ENCODE measurements at places on chromosomes 7 and 10.

DNA sequence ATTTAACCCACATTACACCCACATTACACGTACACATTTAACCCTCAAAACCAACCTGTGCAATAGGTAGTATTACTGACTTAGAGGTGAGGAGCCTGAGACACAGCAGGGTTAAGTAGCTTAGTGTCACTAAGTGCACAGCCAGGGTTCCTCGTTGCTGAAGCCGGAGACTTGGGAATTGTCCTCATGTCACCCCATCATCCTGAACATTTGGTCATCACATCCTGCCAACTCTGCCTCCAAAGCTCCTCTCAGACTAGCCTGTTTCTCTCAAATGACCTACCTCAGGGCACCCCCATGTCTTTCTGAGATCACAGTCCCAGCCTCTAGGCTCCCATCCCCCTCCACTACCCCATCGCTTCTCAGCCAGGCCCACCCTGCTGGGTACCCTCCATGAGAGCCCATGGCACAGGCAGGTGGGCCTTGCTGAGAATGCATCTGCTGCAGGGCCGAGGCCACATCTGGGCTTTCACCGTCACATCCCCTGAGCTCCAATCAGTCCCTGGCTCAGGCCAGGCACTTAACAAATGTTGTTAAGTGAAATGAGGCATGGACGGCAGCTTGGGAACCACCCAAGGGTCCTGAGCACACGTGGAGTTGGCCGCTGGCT is 21.1 kb upstream of the PCBD1 start:
- DNase-seq: no peak

DNA sequence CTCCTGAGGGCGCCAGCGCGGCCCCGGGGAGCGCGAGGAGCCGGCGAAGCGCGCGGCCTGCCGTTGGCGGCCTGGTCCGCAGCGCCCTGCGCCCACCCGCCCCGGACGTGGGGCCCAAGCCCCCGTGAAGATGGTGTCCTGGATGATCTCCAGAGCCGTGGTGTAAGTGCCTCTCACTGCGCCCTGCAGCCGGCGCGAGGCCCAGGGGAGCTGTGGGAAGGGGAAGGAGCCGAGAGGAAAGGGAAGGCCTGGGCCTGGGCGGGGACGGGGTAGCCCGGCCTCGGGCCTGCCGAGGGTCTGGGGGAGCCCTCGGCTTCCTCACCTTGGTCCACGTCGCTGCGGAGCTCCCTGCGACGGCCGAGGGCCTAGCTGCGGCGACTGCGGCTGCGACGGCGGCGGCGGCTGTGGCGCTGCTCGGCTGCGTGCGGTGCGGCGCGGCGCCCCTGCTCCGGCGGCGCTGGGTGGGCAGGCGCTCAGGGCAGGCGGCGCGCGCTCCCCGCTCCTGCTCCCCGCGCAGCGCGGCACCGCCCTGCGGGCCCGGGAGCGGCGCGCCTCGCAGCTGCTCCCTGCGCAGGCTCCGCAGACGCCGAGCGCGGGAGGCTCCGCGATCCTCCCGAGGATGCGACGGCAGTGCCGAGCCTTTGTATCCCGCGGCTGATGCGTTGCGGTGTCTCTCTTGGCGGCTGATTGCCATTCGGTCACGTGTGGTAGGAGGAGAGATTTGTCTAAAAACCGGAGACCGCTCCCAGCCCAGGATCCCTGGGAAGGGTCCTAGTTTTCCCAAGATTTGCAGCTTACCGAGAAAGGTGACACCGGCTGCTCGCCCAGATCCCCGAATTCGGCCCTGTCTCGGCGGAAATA is 445 bp downstream of the REEP3 start:
- DNase-seq: peak; percentile 57

DNA sequence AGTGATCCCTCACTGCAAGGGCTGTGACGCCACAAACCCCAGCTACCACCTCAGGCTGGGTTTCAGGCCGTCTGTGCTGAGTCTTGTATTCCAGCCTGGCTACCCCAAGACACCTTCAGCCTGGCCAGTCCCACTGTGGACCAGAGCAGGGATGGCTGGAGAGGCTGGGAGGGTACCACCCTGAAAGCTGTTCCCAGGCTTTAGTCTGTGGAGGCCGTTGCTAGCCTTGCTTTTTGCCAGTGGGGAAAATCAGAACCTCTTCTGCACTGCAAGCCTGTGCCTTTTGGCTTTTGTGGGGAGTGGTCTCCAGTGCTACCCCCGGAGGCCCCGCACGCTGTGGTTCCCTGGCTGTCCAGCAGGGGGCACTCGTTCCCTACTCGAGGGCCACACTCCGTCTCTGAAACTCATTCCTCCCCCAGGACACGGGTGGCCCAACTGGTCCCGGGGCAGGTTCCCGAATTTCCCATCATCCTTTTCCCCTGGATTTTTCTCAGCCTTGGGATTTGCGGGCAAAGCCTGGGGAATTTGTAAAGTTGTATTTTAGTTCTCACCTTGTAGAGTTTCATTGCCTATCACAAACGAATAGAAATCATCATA is 128.4 kb upstream of the BTBD16 start:
- DNase-seq: no peak

GRCh38 chr10:73803680-73804286 is 7.6 kb downstream of the NDST2 start:
- no peak for DNase-seq

GRCh38 chr10:54940418-54940817 is 139.4 kb upstream of the PCDH15 start:
- DNase-seq: no peak

GRCh38 chr10:106147021-106147420 is 1017.5 kb downstream of the SORCS1 start:
- DNase-seq: no peak

- no peak for DNase-seq
Measured at GRCh38 chr7:6294839-6295238, 22.4 kb upstream of the CYTH3 start.

DNA sequence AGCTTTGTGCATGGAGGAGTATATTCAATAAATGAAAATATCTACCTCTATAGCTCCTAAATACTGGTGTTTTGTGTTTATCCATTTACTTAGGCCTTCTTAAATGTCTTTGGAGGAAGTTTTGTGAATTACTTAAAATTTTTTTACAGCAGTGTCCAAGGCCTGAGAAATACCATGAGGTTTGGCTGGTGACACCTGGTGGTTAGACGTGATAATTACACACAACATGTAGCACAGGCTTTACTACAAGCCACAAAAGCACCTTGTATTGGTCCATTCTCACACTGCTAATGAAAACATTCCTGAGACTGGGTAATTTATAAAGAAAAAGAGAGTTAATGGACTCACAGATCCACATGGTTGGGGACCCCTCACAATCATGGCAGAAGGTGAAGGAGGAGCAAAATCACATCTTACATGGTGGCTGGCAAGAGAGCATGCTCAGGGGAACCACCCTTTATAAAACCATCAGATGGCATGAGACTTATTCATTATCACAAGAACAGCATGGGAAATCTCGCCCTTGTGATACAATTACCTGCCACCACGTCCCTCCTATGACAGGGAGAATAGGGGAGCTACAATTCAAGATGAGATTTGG is 20.6 kb downstream of the HYAL4 start:
- DNase-seq: no peak

- no peak for DNase-seq
Measured at GRCh38 chr10:122375679-122376160, 1.2 kb downstream of the PLEKHA1 start.

DNA sequence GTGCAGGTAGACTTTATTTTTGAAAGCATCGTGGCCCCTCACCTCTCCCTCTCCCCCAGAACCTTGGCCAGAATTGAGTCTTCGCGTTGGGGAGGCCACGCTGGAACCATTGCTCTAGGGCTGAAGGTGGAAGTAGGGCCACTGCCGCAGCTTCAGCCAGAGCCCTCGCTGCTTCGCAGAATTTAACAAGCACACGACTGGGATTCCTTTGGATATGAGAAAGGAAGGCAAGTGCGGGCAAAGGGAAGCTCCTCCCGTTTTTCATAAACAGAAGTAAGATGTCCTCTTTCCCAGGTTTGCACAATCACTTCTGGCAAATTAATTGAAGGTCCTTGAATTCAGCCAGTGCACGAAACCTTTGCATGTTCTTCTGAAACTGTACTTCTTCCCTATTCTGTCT is 168.1 kb downstream of the CCDC3 start:
- DNase-seq: no peak

GRCh38 chr10:133110609-133111275 is 23.0 kb downstream of the ADGRA1 start:
- DNase-seq: no peak

- no peak for DNase-seq
Measured at GRCh38 chr10:6713120-6713519, 133.0 kb upstream of the PRKCQ start.

DNA sequence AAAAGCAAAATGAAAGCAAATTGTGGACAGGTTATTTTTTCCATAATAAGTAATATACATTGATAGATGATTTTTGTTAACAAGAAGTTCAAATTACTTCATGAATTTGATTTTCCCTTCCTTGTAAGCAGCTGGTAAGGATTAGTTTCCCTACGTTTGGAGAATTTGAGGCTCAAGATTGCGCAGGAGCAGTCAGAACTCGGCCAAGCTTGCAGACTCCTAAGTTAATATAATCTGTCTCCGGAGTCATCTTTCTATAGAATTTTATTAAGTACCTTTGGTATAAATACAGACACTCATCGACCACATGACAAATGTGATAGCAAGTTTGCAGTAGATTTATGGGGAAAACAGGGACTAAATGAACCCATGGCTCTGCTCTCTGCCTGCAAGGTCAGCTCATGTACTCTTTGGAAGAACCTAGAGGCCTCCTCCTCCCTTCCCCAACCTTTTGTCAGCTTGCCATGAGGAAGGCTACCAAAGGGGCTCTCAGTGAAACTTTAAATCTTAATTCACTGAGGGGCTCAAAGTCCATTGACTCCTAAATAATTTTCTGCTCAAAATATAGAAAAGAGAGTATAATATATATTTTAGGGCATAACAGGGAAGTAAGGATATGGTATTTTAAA is 89.2 kb upstream of the CTTNBP2 start:
- DNase-seq: no peak

DNA sequence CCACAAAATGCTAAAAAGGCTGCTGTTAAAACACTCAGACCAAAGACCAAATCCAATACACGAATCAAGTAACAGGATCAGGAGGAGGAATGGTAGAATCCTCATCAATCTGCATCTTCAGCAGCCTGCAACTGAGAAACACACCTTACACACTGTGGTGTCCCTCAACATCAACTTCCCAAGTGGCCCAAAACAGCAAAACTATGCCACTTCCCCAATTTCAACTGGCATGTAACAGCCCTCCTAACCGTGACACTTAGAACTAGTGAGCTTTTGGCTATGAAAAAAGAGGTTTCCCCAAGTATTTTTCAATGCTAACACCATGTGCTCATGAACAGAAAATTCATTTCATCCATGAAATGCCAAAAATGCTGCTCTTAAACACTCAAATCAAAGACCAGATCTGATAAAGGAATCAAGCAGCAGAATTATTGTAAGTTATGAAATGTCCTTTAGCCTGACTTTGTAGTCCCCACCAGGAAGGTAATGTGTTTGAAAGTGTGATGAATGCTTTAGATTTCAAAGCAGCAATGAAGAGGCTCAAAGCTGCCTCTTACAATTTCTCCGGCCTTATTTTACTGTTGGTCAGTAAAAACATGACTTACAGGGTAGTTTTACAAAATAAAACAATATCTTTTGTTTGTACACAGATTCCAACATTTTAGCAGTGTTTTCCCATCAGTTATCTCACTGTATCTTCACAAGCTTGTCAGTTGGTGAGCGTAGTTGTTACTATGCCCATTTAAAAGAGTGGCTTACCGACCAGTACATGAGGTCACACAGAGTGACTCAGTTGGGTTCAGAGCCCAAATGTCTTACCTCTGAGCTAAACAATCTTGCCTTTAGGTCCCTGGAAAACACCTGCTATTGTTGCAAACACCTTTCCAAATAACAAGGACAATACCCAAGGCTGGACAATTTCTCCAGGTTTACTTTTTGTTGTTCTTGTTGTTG is 65.7 kb upstream of the ASAH2 start:
- no peak for DNase-seq

- no peak for DNase-seq
Measured at GRCh38 chr10:89279421-89279869, 22.4 kb upstream of the IFIT2 start.

DNA sequence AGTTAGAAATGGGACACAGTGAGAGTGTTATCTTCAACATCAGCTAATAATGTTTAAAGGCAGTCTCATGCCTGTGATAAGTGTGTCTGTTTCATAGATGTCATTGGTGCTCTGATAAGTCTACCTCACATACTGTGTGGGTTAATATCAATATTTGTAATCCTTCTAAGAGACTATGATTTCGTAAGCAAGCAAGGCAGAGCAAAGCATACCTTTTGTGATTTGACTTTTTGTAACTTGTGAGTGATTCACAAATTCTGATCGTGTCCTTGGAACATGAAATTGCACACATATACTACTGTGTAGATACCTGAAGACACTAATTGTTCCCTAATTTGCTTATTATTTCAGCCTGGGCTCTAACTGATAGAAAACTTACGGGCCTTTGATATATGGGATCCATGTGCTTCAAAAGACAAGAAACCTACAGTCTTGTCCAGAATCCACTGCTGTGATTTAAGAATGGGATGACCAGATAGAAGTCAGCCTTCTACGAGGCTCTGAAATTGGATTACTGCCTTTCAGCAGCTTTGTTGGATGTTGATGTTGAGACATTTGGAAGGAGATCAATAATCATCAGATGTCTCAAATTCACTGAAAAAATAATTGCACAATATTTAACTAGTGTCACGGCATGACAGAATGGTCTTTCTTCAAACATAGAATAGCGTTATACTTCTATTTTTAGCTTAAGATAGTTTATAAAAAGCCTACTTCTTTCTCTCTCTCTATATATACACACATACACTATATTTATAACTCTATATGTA is 63.2 kb upstream of the KLF6 start:
- no peak for DNase-seq

- peak; percentile 67 for DNase-seq
Measured at GRCh38 chr10:96271016-96271815, at the start of gene BLNK. Gene BLNK (minus strand): TSS chr10:96271569. CDS start chr10:96271398, 171 bp downstream.

GRCh38 chr10:124949543-124949942 is 7.6 kb downstream of the ZRANB1 start:
- no peak for DNase-seq

GRCh38 chr10:117320050-117320665 is 55.1 kb downstream of the PDZD8 start:
- no peak for DNase-seq

DNA sequence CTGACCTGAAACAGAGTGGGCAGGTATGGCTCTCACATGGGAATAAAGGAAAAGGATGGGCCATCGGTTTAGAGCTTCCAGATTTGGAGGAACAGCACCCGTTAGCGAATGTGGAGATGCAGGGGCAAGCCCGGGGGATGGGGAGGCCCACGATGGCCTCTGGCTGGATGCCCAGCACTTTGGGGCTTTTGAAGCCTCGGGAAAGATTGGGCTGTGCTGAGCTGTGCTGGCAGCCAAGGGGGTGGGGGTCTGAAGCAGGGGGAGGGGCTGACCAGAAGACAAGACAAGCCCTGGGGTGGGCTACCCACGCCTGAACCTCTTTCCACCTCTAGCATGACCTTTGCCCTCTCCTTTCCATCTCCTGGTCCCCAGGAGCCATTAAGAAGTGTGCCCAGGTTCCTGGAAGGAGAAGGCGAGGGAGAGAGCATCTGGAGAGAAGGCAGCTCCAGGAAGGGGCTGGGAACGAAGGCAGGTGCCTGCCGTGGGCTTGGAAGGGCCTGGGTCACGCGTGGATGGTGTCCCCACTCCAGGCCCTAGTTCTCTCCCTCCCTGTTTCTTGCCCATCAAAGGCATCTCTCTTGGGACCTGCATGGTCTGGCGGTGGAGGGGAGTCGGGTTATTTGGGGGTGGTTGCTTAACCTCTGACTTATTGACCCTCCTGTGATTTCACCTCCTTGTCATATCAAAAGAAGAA is 39.7 kb downstream of the JAKMIP3 start:
- no peak for DNase-seq

GRCh38 chr7:47415318-47416212 is 166.3 kb downstream of the TNS3 start:
- DNase-seq: no peak

GRCh38 chr7:15439853-15440252 is 122.0 kb downstream of the AGMO start:
- no peak for DNase-seq

Data from breast epithelium (tissue), 4 donors.